ENCODE measurements at places on chromosomes 3 and 15. TPM values are rescaled to one million over a fixed set of nuclear protein-coding genes. Genes with fewer than 3 reads are reported as not detected.

The SLC7A14 gene
- 2.9 TPM for total RNA-seq

The CCR9 gene
- 0.22 TPM for total RNA-seq

The OXTR gene
- total RNA-seq = 0.70 TPM

The EPHB3 gene
- total RNA-seq = 33.6 TPM

The SGO1 gene
- total RNA-seq = 2.1 TPM

The WDR93 gene
- not detected for total RNA-seq

The C3orf49 gene
- total RNA-seq = not detected

DNA sequence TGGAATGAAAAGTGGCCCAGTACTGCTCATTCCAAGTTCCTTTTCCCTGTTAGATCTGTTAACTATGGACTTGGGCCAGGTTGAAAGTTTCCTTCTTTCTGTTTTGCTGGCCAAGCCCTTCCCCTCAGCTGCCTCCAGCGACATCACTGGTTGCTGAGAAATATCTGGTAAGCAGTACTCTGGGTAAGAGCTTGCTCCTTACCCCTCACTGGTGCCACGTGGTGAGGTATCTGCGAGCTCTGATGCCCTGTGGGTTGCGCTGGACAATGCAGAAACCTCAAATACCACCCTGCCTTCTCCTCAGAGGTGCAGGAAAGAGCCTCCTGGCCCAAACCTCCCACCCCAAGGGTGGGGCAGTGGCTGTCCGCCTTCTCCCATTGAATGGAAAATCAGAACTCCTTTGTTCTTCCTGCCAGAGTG lies 42.9 kb upstream of the APH1B start:
- peak; percentile 59 for DNase-seq

GRCh38 chr3:190699776-190700175 lies 162.7 kb downstream of the GMNC start:
- no peak for DNase-seq

DNA sequence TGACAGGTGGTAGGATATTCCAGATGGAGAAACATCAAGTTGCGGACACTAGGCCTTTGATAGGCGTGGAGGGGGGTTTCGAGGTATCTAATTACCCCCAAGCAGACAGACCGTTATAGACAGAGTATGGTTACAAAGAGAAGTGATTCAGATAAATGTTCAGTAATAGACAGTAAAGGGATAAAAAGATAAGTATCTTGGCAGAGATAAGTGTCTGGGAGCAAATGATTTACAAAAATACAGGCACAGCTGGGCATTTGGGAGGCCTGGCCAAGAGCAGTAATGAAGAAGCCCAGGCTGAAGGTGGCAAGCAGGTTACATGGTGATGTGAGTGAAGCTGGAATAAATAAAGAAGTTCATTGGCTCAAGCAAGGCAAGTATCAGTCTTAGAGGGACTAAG lies 659 bp upstream of the MYH15 start:
- DNase-seq = no peak

GRCh38 chr3:59704292-59704691 lies 654.5 kb upstream of the CFAP20DC start:
- DNase-seq = no peak

DNA sequence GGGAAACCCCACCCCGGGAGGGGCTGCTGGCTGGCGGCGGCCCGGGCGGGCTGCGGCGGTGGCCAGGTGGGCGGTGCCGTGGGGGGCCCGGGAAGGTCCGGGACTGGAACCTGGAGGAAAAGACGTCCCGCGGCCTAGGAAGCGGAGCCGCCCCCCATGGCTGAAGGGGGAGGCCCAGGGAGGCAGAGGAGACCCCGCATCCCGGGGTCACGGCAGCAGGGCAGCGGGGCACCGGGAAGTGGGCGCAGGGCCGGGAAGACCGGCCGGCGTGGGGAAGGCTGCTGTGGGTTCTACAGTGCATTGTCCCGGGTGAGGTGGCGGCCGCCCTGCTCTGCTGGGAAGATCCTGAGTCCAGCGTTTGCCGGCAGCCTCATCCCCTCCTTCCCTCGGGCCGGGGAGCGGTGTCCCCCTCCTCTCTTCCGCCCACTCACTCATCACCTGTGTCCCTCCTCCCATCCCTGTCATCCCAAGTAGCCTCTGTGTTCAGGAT lies 525 bp upstream of the FSTL1 start:
- no peak for DNase-seq

- no peak for DNase-seq
Measured at GRCh38 chr15:56631765-56632164, 101.5 kb downstream of the ZNF280D start.

DNA sequence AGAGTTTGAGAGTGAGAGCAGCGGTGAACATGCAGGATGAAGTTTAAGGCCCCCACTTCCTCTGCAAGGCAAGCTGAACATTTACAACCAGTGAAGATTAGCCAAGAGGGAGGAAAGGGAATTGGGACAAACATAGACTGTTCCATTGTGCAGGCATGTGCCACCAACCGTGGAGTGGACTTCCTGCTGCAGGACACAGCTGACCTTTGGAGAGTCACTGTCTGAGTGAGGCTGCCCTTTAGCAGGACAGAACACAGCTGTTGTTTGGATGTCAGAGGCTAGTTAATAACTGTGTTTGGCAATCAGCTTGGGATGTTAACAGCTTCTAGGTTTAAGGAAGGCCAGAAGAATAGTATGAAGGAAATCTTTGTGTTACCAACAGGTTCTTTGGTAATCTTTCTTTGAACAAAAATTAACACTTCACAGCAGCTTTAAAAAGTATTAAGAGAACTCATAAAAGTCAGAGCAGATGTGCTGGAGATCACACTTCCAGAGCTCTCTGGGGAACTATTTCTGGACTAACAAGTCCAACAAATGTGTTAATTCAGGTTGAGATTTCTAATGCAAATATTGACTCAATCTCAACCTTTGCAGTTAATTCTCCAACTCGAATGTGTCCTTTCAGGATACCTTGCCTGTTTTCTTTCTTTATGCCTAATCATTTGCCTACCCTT lies 31.4 kb downstream of the CTDSPL start:
- DNase-seq = peak; percentile 41

DNA sequence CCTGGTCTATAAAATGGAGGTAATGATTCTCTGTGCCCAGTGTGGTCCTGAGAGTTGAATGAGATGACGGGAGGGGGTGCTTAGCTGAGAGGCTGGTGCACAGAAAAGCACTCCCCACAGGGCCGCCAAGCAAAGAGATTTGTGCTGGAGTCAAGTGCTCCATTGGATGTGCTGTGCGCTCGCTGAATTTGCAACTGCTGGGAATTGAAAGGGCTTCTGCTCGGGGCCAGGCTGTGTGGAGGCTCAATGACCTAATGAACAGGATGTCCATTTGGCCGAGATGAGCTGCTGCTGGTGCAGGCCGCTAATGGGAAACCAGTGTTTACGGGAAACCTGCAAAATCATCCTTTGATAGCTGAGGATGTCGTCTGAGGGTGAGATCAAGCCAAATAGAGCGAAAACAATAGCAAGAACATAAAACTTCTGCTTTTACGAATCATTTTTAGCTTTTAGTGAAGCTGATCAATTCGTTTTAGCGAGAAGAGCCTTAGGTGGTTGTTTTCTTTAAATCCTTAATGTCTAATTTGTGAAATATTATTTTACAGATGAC lies 211.7 kb downstream of the GABRG3 start:
- DNase-seq = no peak

DNA sequence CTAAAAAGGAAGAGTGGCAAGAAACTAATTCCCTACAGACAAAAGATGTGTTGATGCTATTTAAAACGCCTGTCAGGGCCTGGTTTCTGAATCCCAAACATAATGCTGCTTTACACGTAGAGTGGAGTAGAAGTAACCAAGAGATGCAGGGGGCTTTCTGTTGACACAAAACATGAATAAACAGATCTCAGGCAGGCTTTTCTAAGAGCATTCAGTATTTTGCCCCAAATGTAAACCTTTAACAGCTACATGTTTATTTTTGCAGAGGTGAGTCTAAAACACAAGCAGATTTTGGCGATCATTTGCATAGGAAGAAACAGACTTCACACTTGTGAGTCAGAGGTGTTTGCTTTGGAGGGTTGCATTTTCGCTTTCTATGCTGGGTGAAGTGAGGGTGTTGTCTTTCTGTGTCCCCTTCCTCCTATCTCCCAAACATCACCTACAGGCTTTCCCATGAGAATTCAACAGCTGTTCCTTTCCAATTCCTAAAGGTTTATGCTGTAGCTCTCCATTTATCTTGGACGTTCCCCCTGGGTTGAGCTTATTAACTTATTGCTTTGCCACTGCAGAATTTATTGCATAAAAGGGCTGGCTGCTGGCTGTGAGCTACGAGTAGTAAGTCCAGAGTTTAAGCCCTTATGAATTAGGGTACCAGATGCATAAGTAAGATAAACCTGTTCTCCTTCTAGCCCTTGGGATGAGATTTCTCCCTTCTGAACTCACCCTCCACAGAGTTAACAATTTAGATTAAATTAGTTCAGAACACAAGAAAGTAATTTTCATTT lies 156.7 kb downstream of the DIPK2A start:
- no peak for DNase-seq

GRCh38 chr3:168495270-168495669 lies 399.5 kb upstream of the GOLIM4 start:
- DNase-seq = no peak

All from mucosa of descending colon (tissue), 3 donors.